ENCODE measurements at places on chromosomes 7 and 10. TPM values are rescaled to one million over a fixed set of nuclear protein-coding genes. Genes with fewer than 3 reads are reported as not detected.

HOXA11 gene
- total RNA-seq = 0.09 TPM

SPAM1 gene
- not detected for total RNA-seq

SNCG gene
- total RNA-seq = 74.1 TPM

ATOH7 gene
- not detected for total RNA-seq

TMEM178B gene
- total RNA-seq = not detected

ADAM12 gene
- total RNA-seq = 4.2 TPM

PRLHR gene
- total RNA-seq = not detected
